ENCODE measurements at places on chromosomes 7 and 10. TPM values are rescaled to one million over a fixed set of nuclear protein-coding genes. Genes with fewer than 3 reads are reported as not detected.

DNA sequence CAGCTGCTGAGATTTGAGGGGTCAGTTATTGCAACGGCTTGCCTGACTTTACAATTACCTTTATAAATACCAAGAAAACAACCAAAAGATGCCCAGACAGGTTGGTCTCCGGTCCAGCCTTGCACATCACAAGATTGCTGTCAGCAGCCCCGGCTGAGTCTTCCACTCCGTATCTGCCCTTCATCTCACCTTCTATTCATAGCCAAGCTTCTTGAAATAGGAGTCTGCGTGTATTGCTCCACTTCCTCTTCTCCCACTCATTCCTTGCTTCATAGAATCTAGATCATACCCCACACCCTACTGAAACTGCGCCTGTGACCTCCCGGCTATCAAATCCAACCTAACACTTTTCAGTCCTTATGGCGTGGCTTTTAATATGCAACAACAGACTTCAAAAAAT, 31.1 kb upstream of the USP6NL start:
- DNase-seq, result no peak

GRCh38 chr7:22194658-22195273, 162.2 kb downstream of the RAPGEF5 start:
- no peak for DNase-seq

PHTF2 gene
- 31.9 TPM for polyA plus RNA-seq

DENND11 gene
- polyA plus RNA-seq, result 40.2 TPM

DNA sequence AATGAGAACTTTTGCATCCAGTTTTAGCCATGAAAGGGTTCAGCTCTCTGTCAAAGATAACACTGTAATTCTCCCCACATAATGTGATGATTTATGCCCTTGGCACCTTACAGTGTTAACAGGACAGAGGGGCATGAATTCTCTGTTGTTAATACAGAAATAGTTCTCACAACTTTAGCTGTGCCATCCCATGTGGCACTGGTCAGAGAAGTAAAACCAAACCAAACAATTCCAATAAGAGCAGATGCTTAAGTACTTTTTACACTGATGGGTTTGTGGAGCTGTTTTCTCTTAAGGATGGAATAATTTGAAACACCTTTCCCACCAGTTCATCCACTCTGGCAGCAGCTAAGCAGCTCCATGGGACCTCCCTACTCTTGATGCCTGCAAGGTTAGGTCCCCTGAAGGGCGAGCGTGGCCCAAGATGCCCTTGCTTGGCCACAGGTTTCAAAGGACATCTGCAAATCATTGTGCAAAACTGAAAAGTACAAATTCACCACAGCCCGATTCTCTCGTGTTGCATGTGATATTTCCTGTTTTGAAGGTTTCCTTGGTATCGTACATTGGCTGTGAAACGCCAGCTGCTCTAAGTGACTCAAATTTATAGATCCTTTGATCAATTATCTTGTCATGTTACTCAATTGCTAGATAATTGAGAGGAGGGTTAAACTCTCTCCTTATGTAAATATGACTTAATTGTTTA, 82.5 kb upstream of the CREB5 start:
- DNase-seq, result no peak

GRCh38 chr10:70843776-70844489, 28.2 kb downstream of the SGPL1 start:
- no peak for DNase-seq

GRCh38 chr7:38973760-38974159, 3.9 kb upstream of the POU6F2 start:
- no peak for DNase-seq

CROT gene
- polyA plus RNA-seq, result 45.6 TPM

All from left kidney (tissue), 8 donors.